ENCODE measurements at places on chromosomes 13 and 19.

GRCh38 chr19:36136964-36137686 is 2.7 kb upstream of the CAPNS1 start:
- no peak for DNase-seq

DNA sequence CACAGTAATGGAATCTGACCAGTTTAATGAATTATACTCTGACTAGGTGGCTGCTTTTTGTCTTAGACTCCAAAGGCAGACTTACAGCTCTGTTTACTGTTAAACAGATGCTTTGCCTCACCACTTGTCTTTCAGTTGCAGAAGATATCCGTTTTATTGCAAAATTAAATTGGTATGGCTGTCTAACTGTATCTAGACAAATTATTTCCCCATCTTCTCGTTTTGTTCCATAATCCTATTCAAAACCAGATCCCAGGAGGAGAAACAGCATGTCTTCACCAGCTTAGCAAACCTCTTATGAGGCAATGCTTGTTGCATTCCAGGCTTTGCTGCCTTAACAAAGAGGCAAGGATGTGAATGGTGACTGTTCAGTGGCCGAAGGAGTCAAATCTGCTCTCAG is 215.6 kb downstream of the TDRD3 start:
- no peak for DNase-seq

DNA sequence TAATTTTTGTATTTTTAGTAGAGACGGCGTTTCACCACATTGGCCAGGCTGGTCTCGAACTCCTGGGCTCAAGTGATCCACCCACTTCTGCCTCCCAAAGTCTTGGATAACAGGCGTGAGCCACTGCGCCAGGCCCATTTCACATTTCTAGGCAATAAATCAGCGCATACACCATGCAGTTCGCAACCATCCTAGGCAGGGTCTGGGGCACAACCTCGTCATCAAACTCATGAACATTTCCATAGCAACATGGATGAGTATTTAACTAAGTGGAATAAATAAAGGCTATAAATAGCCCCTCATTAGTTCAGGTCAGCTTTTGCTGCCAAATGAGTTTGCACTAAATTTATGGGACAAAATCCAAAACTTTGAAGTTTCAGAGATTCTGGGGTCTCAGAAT is 8.2 kb downstream of the MEIS3 start:
- DNase-seq: no peak

GRCh38 chr13:41354416-41354815 is 43.3 kb downstream of the NAA16 start:
- no peak for DNase-seq
